IMR-90 (cell line): ENCODE measurements at places on chromosomes 1 and 21. TPM values are rescaled to one million over a fixed set of nuclear protein-coding genes. Genes with fewer than 3 reads are reported as not detected.
A peak's percentile ranks its signal among the peaks of the same experiment; 100 is the strongest.

NTPCR gene
- total RNA-seq = 13.3 and 16.4 TPM in 2 replicates

DNA sequence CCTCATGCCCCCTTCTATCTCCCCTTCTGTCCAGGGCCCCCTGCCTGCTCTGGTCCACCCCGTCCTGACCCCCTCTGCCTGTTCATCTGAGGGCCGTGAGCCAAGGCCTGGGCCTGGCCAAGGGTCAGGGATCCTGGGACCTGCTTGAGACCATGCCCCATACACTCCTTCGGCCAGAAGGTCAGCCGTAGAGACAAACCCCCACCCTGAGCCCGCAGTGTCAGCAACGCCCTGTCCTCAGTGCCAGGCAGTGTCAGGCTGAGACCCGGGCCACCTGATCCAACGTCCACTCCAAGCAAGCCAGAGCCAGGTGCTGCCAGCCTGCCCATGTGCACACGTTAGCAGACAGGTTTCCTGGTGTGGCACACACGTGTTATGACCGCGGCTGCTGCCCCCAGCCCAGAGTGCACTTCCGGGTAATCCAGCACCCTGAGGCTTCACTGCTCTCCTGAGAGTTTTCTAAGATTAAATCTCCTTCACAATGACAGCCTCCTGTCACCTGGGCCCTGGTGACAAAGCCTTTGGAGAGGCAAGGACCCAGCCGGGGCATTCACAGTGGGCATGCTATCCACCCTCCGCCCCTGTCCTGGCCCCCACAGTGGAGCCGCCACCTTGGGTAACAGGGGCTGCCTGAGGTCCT lies 10.1 kb upstream of the SAMD11 start:
- H3K4me1 ChIP-seq = peaks cover 22% of the 10 kb centered on the region
- no peak overlapping the region for H3K27ac ChIP-seq
- DNase-seq = no peak
- no peak overlapping the region for H3K4me3 ChIP-seq
- H3K27me3 ChIP-seq = no peaks in the 10 kb centered on the region; the same call in 1 of the 2 replicates
- H3K36me3 ChIP-seq = no peaks in the 10 kb centered on the region

DNA sequence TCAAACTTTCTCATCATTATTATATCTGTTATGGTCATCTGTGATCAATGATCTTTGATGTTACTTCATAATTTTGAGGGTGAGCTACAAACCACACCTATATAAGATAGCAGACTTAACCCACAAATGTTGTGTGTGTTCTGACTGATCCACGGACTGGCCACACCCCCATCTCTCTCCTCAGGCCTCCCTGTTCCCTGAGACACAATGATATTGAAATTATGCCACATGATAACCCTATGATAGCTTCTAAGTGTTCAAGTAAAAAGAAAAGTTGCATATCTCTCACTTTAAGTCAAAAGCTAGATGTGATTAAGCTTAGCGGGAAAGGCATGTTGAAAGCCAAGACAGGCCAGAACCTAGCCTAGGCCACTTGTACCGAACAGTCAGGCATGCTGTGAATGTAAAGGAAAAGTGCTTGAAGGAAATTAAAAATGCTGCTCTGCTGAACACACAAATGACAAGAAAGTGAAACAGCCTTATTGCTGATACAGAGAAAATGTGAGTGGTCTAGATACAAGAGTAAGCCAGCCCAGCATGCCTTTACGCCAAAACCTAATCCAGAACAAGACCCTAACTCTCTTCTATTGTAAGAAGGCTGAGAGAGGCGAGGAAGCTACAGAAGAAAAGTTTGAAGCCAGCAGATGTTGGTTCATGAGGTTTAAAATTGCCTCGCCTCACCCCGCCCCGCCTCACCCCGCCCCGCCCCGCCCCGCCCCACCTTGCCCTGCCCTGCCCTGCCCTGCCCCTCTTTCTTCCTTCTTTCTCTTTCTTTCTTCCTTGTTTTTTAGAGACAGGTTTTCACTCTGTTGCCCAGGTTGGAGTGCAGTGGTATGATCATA lies 16.5 kb downstream of the CTSS start:
- H3K27ac ChIP-seq = no peak overlapping the region
- no peak overlapping the region for H3K4me3 ChIP-seq
- no peak for DNase-seq
- H3K4me1 ChIP-seq = no peaks in the 10 kb centered on the region

DNA sequence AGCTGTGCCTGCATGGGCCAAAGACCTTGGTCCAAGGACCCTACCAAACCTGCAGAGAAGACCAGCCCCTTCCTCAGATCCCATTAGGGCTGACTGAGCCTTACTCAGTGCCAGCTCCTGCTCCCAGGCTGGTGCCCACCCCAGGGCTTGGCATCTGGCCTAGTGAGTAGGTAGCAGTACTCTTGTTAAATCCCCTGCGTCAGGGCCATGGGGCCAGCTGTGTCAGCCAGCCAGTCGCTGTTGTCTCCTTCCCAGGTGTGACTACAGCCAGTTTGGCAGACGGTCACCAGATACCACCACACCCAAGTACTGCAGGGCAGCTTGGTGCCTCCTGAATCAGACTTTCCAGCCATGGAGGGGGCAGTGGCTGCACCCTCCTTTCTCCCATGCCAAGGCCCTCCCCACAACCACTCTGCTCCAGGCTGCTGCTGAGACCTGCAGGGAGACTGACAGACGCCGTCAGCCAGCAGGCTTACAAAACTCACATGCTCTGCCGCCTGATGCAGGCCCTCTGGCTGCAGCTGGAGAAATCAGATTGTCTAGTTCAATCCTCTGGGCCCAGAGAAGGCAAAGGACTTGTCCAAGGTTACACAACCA lies 3.0 kb downstream of the TENT5B start:
- no peak overlapping the region for H3K27ac ChIP-seq
- no peaks in the 10 kb centered on the region for H3K36me3 ChIP-seq
- no peak for DNase-seq
- no peaks in the 10 kb centered on the region for H3K27me3 ChIP-seq
- peaks cover 37% of the 10 kb centered on the region for H3K4me1 ChIP-seq
- no peak overlapping the region for H3K4me3 ChIP-seq

DNA sequence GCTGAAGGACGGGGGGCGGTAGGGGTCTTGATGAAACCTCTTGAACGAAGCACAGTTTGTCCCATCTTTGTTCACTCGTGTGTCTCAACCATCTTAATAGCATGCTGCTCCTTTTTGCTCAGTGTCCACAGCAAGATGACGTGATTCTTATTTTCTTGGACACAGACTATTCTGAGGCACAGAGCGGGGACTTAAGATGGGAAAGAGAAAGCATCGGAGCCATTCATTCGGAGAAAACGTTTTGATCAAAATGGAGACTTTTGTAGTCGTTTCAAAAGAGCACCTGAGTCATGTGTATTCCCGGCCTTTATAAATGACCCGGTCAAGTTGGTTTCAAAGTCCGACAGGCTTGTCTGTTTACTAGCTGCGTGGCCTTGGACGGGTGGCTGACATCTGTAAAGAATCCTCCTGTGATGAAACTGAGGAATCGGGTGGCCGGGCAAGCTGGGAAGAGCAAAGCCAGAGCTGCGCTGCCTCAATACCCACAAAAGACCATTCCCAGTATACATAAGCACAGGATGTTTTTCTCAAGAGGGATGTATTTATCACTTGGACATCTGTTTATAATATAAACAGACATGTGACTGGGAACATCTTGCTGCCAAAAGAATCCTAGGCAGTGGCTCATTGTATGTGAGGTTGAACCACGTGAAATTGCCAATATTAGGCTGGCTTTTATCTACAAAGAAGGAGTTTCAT lies 18.5 kb downstream of the ETS2 start:
- H3K36me3 ChIP-seq = peaks cover 40% of the 10 kb centered on the region
- H3K27ac ChIP-seq = peak overlapping the region; percentile 98
- peak overlapping the region; percentile 4; the same call in 1 of the 2 replicates for H3K4me3 ChIP-seq
- peaks cover 23% of the 10 kb centered on the region for H3K4me1 ChIP-seq
- peak; percentile 90 for DNase-seq

DNA sequence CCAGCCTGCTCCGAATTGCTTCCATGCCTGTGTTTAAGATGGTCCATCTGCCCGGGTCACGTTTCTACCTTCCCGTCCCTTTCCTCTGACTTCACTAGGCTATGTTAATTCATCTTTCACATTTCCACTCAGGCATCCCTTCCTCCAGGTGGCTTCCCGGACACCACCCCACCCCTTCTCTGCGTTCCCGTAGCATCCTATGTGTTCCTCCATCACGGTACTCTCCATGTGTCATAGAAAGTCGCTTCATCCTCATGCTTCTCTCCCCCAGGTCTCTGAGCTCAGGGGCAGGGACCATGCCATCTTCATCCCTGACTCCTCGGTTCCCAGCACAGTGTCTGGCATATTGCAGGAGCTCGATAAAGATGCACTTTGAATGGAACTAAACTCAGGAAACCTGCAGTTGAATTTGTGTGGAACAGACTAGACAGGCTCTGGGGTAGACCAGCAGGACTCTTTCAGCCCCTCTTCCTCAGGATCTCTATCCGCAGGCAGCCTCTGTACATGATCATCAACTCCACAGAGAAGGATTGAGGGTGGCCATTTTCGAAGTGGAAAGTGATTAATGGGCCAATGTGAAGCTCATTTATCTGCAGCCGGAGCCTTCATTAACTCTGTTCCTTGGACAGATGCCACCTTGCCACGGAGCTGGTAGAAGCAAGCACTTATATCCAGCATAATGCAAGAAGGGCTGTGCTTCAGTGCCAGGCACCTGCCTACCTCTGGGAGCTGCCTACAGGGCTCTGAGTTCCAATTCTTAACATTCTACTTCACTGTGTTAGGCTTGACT lies 9.1 kb downstream of the C1orf226 start:
- peaks cover 26% of the 10 kb centered on the region for H3K27me3 ChIP-seq
- H3K4me1 ChIP-seq = no peaks in the 10 kb centered on the region
- no peak overlapping the region for H3K27ac ChIP-seq
- DNase-seq = no peak
- no peak overlapping the region for H3K4me3 ChIP-seq

- H3K4me1 ChIP-seq = no peaks in the 10 kb centered on the region
- no peak overlapping the region for H3K4me3 ChIP-seq
- H3K27me3 ChIP-seq = no peaks in the 10 kb centered on the region
- no peak for DNase-seq
These were observed 9.2 kb downstream of the SPATA6 start for GRCh38 chr1:48462716-48463302.

GRCh38 chr1:78079580-78079979 lies 33.8 kb downstream of the GIPC2 start:
- H3K27ac ChIP-seq = no peak overlapping the region
- peaks cover 2% of the 10 kb centered on the region; the same call in 1 of the 2 replicates for H3K4me1 ChIP-seq

- H3K27ac ChIP-seq = no peak overlapping the region
- no peaks in the 10 kb centered on the region for H3K36me3 ChIP-seq
- peak overlapping the region; percentile 74 for H3K4me3 ChIP-seq
- H3K27me3 ChIP-seq = peaks cover 39% of the 10 kb centered on the region
- DNase-seq = no peak
These were observed 544 bp downstream of the ILDR2 start for GRCh38 chr1:166974647-166975345.

LSM10 gene
- 10.3 and 11.7 TPM in 2 replicates for total RNA-seq

DNA sequence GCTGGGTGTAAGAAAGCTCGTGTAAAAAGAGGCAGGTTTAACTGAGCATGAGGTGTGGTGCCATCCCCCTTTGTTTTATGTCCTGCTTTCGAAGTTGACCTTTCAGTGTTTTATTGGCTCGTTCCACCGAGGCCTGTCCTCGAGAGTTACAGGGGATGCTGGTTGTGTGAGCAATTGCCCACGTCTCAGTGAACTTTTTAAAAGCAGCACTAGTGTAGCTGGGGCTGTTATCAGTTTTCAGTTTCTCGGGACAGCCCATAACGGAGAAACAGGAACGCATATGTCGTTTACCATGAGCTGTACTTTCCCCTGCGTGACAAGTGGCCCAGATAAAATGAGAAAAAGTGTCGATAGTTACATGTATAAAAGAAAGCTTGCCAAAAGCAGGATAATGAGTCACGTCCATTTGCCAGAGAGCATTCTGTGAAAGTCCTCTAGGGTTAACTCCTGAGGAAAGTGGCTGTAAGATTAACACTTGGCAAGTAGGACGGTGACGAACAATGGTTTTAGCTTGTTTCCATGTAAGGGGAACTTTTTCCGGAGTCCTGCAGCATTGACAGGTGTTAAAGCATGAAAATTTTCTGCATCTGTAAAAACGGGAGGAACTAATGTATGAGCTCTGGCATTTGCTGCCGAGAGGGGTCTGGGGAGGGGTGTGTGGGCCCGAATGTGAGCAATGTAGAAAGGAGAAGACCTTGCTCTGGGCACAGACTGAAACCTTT lies 7.8 kb upstream of the LRRC47 start:
- H3K27me3 ChIP-seq = no peaks in the 10 kb centered on the region
- H3K4me1 ChIP-seq = no peaks in the 10 kb centered on the region
- no peak for DNase-seq
- H3K4me3 ChIP-seq = no peak overlapping the region

CD1C gene
- total RNA-seq = not detected in 2 replicates

DNA sequence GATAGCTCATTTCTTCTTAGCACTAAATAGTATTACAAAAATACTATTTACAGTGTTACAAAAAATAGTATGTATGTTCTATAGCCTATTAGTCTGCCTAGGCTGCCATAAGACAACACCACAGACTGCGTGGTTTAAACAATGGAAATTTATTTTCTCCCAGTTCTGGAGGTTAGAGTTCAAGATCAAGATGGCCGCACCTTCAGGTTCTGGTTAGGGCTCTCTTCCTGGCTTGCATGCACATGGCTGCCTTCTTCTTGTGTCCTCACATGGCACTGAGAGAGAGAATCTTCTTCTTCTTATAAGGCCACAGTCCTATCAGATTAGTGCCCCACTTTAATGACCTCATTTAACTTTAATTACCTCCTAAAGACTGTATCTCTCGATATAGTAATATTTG lies 4.1 kb downstream of the ATF6 start:
- no peak overlapping the region for H3K4me3 ChIP-seq
- no peaks in the 10 kb centered on the region for H3K36me3 ChIP-seq
- DNase-seq = no peak
- no peaks in the 10 kb centered on the region for H3K27me3 ChIP-seq

- H3K27me3 ChIP-seq = no peaks in the 10 kb centered on the region
- H3K4me3 ChIP-seq = no peak overlapping the region
- no peaks in the 10 kb centered on the region; the same call in 1 of the 2 replicates for H3K4me1 ChIP-seq
- no peak for DNase-seq
- no peak overlapping the region for H3K27ac ChIP-seq
- H3K36me3 ChIP-seq = peaks cover 8% of the 10 kb centered on the region; the same call in 1 of the 2 replicates
These were observed 18.9 kb upstream of the SDC3 start for GRCh38 chr1:30927448-30927847.

SLC45A3 gene
- total RNA-seq = 1.1 and 1.4 TPM in 2 replicates

DNA sequence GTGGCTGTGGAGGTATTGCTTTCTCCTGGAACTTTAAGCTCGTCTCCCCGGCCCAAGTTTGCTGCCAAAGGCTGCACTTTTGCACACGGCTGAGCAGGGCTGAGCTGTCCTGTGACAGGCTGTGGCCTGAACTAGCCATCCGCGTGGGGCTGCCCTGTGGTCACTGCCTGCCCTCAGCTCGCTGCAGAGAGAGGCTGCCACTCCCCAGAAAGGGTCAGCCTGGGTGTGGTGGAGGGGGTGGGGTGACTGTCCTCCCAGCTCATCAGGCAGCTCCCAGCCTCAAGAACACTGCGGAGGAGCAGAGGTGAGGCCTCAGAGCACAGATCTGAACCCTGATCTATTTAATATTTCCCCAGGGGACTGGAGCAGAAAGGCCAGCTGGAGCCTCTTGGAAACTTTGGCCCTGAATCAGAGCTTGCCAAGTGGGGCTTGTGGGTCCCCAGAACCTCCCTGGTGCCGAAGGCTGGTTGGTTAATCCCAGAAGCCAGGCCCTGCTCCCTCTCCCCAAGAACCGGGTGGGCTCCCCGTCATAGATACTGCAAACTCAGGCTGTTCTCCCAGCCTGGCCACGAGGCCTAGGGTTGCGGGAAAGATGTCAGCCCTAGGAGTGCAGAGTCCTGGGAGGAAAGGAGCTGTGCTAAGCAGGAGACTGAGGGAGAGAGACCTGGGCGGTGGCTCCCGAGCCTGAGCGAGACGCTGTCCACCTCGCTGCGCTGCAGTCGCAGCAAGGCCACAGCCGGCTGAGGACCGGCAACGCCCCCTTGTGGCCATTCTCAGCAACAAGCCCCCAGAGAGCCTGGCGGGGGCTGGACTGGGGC lies 125.1 kb upstream of the IPO9 start:
- H3K27me3 ChIP-seq = no peaks in the 10 kb centered on the region
- peak; percentile 77 for DNase-seq
- peak overlapping the region; percentile 69 for H3K27ac ChIP-seq
- H3K4me3 ChIP-seq = no peak overlapping the region
- H3K36me3 ChIP-seq = peaks cover 4% of the 10 kb centered on the region; the same call in 1 of the 2 replicates
